ENCODE measurements at places on chromosomes 3 and 15.

DNA sequence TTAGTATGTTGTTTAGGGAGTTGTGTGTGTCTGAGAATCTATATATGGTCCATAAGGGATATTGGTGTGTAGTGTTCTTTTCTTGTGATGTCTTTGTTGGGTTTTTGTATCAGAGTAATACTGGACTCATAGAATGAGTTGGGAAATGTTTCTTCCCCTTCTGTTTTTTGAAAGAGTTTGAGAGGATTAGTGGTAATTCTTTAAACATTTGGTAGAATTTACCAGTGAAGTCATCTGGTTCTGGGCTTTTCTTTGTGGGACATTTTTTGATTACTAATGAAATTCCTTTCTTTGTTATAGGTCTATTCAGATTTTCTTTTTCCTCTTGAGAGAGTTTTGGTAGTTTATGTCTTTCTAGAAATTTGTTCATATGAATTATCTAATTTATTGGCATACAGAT lies 16.9 kb downstream of the ACKR2 start:
- DNase-seq: no peak

DNA sequence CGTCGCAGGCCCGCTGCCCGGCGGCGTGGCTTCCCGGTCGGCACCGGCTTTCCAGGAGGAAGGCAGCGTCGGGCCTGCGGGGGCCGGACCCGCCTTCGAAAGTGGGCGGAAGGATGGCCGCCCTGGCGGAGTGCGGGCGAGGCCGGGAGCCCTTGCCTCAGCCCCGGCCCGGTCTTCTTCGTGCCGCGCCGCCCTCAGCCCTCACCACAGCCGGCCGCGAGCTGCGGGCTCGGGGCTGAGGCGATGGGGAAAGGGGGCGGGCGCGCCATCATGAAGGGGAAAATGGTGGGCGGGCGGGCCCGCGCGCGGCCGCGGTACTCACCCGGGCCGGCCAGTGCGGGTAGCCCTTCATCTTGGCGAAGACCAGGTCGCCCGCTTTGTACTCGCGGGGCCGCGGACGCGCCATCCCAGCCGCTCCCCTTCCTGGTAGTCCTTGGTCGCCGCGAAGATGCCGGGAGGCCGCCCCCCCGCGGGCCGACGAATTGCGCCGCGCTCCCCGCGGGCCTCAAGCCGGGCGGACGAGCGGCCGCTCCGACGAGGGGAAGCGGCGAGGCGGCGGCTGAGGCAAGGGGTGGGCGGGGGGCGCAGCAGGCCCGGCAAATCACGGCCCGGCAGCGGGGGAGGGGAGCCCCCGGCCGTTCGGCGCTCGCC lies 489 bp downstream of the HDGFL3 start:
- peak; percentile 78 for DNase-seq

DNA sequence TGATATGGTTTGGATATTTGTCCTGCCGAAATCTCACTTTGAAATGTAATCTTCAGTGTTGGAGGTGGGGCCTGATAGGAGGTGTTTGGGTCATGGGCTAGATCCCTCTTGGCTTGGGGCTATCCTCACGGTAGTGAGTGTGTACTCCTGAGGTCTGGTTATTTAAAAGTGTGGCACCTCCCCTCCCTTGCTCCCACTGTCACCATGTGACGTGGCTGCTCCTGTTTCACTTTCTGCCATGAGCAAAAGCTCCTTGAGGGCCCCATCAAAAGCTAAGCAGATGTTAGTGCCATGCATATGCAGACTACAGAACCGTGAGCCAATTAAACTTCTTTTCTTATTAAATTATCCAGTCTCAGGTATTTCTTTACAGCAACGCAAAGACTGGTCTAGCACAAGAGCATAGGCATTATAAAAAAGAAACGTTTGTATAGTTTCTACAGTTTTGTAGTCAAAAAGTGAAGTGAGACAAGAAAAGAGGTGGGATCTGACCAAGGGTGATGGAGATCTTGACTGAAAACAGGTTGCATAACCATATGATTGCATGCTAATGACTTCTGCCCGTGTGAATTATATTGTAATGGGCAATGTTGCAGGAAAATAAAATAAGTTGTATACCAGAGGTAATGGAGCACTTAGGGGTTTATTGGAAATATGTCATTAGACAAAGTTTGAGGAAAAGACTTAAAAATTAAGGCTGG lies 28.5 kb upstream of the CLASP2 start:
- DNase-seq: no peak

- no peak for DNase-seq
These were observed 117.0 kb upstream of the ARL6 start for GRCh38 chr3:97647441-97647982.

DNA sequence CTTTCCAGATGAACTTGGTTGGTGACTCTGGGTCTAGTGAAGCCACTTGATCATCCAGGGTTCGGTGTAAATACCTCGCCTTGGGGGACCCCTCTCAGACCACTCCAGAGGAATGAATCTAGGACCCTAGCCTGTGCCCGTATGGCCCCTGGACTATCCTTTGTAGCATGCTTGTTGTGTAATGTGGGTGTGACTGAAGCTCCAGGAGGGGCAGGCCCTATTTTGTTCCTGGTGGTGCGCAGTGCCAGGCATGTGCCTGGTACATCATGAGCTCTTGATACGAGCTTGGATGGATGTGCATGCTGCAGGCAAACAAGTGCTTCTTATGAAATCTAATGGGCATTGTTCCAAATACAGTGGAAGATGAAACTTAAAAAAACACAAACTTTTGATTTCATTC lies 82.8 kb downstream of the EBLN2 start:
- DNase-seq: no peak

DNA sequence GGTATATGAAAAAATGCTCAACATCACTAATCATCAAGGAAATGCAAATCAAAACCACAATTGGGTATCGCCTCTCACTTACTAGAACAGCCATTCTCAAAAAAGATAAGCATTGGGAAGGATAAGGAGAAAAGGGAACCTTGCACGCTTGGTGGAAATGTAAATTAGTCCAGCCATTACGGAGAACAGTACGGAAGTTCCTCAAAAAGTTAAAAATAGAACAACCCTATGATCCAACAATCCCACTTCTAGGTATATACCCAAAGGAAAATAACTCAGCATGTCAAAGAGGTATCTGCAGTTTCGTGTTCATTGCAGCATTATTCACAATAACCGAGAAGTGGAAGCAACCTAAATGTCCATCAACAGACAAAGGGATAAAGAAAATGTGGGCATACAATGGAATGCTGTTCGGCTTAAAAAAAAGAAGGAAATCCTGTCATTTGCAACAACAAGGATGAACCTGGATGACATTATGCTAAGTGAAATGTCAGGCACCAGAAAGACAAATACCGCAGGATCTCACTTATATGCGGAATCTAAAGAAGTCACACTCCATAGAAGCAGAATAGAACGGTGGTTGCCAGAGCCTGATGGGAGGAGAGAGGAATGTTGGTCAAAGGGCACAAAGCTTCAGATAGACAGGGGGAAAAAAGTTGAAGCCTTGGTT lies 11.7 kb upstream of the CMTM7 start:
- DNase-seq: no peak

GRCh38 chr15:94441760-94442159 lies 210.4 kb downstream of the MCTP2 start:
- DNase-seq: no peak

- DNase-seq: no peak
These were observed 151.2 kb upstream of the UBE2E1 start for GRCh38 chr3:23654571-23654970.

GRCh38 chr3:33544126-33544525 lies 103.9 kb upstream of the UBP1 start:
- DNase-seq: peak; percentile 17

DNA sequence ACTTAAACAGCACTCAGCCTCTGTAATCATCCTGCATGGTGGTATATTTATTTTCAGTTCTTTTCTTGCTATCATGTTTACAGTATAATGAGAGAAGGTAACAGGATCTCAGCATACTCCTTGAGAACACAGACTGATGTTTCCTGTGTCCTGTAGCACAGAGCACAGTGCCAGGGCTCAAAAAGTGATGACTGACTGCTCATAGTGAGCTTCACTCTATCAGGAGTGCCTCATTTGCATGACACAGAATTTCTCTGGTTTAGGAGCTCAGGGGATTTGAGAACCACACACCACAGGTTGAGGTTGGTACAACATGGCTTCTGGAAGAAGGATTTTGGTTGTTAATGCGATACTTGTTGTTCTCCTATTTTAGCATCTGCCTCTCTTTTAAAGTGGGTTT lies 68.5 kb upstream of the SLC2A2 start:
- no peak for DNase-seq

DNA sequence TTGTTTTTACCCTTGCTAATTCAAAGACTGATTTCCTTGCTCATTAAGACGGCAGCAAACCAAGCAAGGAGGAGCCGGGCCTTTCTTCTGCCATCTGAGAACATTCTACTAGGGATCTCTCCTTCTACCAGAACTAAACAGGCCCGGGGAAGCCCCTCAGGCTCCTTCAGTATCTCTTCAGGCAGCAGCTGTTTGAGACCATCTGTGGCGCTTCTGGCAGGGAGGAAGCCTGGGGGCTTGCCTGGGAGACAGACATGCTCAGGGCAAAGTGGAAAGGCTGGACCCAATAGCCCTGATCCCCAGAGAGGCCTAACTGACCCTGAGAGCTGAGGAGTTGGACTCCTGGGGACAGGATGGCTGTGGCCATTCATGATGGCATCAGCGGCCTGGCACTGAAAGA lies 67.9 kb downstream of the FEM1B start:
- no peak for DNase-seq

DNA sequence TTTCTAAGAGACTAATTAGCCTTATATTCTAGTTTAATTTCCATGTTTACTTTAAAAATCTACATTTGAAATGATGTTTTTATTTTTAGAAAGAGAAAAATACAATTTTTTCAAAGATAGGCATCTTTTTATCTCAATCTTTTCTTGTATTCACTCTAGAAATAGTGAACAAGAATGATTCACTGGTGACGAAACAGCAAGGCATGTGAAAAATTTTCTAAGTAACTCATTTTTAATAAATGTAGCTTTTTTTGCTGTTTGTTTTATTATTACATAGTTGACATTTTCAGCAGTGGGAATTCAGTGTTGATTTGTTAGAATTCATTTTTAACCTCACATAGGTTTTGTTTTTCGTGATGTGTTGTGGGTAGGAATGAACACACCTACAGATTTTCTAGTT lies 1226.4 kb downstream of the NSUN3 start:
- DNase-seq: no peak

DNA sequence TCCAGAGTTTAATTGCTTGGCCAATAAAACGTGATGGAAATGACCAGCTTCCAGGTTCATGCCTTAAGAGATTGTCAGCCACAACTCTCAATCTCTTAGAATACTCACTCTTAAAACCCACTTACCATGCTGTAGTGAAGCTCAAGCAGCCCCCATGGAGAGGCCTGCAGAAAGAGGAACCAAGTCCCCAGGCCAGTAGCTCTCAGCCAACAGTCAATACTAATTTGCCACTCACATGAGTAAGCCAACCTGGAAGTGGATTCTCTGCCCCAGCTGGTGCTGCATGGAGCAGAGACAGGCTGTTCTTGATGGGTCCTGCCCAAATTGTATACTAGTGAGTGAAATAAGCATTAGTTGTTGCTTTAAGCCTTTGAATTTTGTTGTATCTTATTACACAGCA lies 155.9 kb downstream of the OXSM start:
- DNase-seq: no peak

DNA sequence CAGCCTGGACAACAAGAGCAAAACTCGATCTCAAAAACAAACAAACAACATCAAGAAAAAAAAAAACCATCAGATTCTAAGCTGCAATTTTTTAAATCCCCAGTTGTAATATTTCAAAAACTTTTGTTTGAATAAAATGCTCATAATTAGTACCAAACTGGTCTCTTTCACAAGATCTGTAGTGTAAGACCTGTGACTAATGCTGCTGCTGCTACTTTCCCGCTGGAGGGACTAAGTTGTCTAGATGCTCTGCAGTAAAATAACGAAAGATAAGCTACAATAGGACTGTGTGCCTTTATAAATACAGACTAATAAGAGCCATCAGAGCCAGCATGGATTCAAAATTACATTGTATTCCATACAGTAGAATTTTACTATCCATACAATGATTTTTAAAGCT lies 45.4 kb downstream of the TM4SF4 start:
- DNase-seq: peak; percentile 21

DNA sequence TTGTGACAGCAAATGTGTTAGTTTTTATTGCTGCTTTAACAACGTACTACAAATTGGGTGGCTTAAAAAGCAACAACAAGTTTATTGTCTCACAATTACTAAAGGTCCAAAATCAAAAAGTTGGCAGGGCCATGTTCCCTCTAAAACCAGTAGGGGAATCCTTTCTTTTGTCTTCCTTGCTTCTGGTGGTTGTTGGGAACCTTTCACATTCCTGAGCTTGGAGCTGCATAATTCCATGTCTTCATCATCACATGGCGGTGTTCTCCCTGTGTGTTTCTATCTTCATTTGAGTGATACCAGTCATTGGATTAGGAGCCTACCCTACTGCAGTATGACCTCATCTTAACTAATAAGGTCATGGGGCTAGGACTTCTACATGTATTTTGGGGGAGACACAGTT lies 7.4 kb downstream of the SPRED1 start:
- peak; percentile 24 for DNase-seq

GRCh38 chr15:68285259-68285980 lies 7.9 kb downstream of the FEM1B start:
- no peak for DNase-seq

DNA sequence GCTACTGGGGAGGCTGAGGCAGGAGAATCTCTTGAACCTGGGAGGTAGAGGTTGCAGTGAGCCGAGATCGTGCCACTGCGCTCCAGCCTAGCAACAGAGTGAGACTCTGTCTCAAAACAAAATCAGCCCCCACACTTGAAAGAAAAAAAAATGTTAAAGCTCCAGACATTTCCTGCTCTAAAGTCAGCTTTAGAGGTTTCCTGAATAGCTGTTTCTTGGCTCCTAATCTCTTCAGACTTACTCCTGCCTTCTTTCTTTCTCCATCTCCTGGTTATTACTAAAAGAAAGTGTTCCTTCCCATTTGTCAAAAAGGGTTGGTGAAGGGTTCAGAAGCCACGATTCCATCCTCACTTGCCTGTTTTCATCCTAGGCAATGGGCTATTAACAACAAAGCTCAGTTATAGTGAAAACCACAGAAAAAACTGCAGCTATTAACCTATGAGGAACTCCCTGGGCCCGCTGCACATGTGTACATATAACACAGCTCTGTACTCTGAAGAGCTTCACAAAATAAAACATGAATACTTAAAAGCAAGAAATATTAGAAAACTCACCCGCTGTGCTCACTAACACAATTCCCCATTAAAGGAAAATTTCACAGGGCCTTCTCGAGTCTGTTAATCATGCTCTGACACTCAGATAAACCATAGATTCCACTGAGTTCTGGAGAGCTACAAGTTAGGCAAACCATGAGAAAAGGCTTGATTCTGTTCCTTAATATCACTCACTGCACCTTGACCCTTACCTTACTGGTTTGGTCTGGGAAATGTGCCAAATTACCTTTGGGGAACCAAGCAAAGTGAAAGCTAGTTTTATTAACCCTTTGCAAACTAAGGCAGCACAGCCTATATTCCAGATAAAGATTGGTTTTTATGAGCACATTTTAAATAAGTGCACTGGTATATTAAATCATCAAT lies 89.9 kb upstream of the TSPAN3 start:
- no peak for DNase-seq

DNA sequence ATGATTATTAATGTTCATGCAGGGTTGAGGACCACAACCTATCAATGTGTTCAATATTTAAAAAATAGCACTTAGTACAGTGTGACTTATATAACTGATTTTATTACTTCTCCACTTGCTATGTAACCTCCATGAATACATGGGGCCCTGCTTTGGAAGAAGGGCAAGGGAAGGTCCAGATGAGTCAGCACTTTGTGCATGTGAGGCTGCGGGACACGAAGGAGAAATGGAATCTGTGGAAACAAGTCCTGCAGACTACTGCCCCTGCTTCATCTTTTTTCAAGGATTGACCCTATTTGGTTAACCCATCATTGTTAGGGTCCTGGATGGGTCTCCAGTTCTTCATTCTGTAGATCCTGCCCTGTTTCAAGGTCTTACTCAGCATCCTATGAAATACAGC lies 1.6 kb downstream of the NXPE3 start:
- peak; percentile 84 for DNase-seq

Measured in AG20443 (cell line).